ENCODE measurements at places on chromosomes 1 and 21.

- DNase-seq = no peak
Measured at GRCh38 chr1:3520419-3521378, 66.2 kb downstream of the ARHGEF16 start.

- DNase-seq = no peak
Measured at GRCh38 chr1:152495066-152495675, 15.4 kb upstream of the LCE5A start.

GRCh38 chr1:229553621-229554130, 4.8 kb downstream of the ABCB10 start:
- no peak for DNase-seq

GRCh38 chr1:61754545-61754944, 12.3 kb downstream of the PATJ start:
- DNase-seq = no peak

DNA sequence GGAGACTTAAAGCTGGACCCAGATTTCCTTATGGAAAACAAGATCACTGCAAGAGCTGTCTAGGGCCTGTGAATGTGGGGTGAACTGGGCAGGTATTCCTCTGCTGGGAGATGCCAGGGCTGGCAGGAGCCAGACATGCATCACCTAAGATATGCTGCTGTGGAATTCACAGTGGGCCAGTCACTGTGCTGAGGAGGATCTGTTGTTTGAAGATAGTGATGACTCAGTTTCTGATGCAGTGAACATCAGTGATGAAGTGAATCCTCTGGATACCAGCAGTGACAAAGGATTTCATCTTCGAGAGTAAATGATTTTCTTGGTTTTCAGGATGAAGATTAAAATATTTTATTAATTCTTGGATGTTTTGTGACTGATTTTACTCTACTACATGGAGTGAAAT, 29.9 kb upstream of the CAMSAP2 start:
- no peak for DNase-seq

- DNase-seq = no peak
Measured at GRCh38 chr1:178784131-178784536, 59.1 kb downstream of the RALGPS2 start.

GRCh38 chr1:81733480-81733879, 67.3 kb upstream of the ADGRL2 start:
- DNase-seq = no peak

GRCh38 chr1:22530715-22531114, 32.6 kb upstream of the EPHA8 start:
- DNase-seq = no peak

- no peak for DNase-seq
Measured at GRCh38 chr1:101264697-101265096, 27.9 kb downstream of the S1PR1 start.

DNA sequence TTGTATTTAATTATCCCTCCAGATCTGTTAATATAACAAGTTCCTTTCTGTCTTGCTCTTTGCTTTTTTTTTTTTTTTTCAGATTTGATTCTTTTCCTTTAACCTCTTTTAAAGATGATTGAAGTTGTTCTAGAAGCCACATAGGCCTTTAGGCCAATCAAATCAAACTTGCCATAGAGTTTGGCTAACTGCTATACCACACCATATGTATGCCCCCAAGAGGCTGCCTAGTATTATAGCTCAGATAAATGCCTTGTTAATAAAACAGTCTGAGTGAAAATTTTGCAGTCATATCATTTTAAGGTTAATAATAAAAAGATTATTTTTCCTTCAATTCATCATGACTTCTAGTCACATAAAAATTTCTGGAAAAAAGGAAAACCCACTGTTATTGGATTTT, 696.0 kb upstream of the CHRM3 start:
- no peak for DNase-seq

DNA sequence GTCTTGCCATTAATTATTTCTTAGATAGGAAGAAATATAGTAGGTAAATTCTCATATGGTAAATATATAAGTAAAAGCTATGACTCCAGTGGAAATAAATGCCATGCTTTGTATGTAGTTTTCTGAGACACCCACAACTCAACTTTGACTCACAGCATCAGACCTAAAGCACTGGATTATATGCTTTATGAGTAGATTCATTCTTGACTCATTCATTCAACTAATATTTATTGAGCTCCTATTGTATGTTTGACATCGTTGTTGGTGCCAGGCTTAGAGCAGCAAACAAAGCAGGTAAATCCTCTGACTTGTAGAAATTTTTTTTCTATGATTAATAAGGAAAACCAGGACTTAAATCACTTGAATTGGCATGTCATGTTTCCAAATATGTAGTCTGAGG, 211.4 kb downstream of the PTPRC start:
- no peak for DNase-seq

DNA sequence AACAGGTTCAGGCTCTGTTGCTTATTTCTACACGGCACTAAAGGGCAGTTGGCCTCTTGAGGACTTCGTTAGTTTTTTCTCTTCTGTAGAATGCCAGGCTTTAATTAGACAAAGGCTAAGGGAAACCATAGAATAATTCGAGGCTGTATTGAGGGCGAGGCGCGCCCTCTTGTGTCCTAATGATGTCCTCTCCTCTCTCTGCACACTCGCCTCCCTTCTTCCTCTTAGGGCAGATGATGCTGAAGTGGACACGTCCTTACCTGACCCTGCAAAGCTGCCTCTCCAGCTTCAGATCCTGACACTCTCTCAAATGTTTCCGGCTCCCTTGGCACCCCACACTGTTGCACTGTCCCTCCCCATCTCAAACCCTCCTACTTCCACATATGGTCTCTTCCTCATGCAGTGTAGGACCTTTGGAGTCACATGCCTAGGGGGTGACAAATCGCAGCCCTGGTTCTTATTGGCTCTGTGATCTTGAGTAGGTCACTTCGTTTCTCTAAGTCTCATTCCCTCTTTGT, 1.9 kb upstream of the ZSCAN20 start:
- peak; percentile 82 for DNase-seq

GRCh38 chr21:36684957-36685714, 13.8 kb upstream of the SIM2 start:
- DNase-seq = no peak

DNA sequence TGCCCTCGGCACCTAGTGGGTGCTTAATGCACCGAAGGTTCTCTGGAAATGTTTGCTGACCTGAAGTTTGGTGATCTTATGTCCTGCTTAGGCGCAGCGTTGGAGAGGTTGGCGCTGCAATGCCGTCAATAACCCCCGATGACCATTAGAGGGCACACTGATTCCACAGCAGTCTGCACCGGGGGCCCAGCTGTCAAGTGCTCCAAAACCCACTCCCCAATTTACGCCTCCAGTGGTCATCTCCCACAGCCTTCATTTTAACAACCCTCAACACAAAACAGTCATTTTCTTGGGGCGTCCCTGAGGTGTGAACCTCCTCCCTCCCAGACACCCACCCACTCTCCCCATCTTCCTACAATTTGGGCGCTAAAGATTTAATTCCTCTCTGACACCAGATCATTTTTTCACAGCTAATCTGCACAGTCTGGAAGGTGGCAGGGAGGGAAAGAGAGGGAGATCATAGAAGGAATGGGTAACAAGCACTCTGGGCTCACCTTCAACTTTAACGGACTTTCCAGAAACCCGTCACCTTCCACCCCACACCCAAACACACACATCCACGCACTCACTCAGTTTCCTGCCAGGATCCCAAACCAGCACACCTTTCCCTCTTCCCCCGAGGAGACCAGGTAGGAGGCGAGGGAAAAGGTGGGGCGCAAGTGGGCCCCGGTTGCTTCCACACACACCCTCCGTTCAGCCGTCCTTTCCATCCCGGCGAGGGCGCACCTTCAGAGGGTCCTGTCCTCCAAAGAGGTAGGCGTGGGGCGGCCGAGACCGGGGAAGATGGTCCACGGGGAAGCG, 570 bp upstream of the NPR1 start:
- peak; percentile 58 for DNase-seq

GRCh38 chr1:208034135-208034534, 123.2 kb upstream of the CD34 start:
- DNase-seq = no peak

GRCh38 chr1:86450847-86451246, 17.9 kb upstream of the CLCA1 start:
- no peak for DNase-seq

- DNase-seq = no peak
Measured at GRCh38 chr1:14160781-14161180, 437.7 kb upstream of the KAZN start.

- DNase-seq = no peak
Measured at GRCh38 chr1:117838911-117839310, 90.5 kb downstream of the GDAP2 start.

Measured in femur (tissue), 1 donor.